ENCODE measurements at places on chromosomes 16 and 17. TPM values are rescaled to one million over a fixed set of nuclear protein-coding genes. Genes with fewer than 3 reads are reported as not detected.
A peak's percentile ranks its signal among the peaks of the same experiment; 100 is the strongest.

Gene TOX3
- total RNA-seq = 8.5 TPM

Gene KRT39
- 0.15 TPM for total RNA-seq

Gene PRRT2
- total RNA-seq = 15.0 TPM

Gene MFSD6L
- total RNA-seq = not detected

Gene CHST5
- 0.13 TPM for total RNA-seq

Gene NUBP1
- total RNA-seq = 18.4 TPM

Gene CES3
- 2.5 TPM for total RNA-seq

Gene PIP4K2B
- total RNA-seq = 91.7 TPM

Gene OR2C1
- not detected for total RNA-seq

Gene SPECC1
- total RNA-seq = 65.7 TPM

Gene CCDC200
- not detected for total RNA-seq

Gene KRTAP16-1
- total RNA-seq = not detected

Gene GDPD1
- 3.1 TPM for total RNA-seq

Gene TBC1D3G
- total RNA-seq = not detected

Gene KRT33A
- total RNA-seq = not detected

Gene CD300LB
- not detected for total RNA-seq

Gene ADGRG1
- total RNA-seq = 2.7 TPM

GRCh38 chr16:30750876-30751465 is 2.7 kb downstream of the PHKG2 start:
- DNase-seq = no peak

DNA sequence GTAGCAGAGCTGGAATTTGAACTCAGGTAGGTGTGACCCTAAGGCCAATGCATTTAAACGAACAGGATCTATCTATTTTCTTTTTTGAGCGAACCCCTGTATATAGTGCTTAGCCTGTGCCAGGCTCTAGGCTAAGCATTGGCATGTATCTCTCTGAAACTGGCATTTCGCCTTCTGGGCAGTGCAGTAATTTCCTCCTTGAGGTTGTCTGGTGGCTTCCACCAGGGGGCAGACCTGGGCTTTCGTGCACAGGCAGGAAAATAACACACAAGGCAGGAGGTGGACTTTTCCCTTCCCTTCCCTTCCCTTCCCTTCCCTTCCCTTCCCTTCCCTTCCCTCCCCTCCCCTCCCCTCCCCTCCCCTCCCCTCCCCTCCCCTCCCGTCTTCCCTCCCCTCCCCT is 34.4 kb upstream of the PRKCB start:
- DNase-seq = peak; percentile 82

- DNase-seq = no peak
Measured at GRCh38 chr16:24645739-24646645, 83.5 kb upstream of the TNRC6A start.

- DNase-seq = no peak
Measured at GRCh38 chr16:57937861-57938260, 33.1 kb downstream of the CNGB1 start.

- DNase-seq = no peak
Measured at GRCh38 chr16:47731252-47731651, 270.1 kb downstream of the PHKB start.

GRCh38 chr16:70676675-70677498 is 9.0 kb downstream of the MTSS2 start:
- no peak for DNase-seq

- DNase-seq = peak; percentile 40
Measured at GRCh38 chr17:73952082-73952479, 251.4 kb upstream of the RPL38 start.

DNA sequence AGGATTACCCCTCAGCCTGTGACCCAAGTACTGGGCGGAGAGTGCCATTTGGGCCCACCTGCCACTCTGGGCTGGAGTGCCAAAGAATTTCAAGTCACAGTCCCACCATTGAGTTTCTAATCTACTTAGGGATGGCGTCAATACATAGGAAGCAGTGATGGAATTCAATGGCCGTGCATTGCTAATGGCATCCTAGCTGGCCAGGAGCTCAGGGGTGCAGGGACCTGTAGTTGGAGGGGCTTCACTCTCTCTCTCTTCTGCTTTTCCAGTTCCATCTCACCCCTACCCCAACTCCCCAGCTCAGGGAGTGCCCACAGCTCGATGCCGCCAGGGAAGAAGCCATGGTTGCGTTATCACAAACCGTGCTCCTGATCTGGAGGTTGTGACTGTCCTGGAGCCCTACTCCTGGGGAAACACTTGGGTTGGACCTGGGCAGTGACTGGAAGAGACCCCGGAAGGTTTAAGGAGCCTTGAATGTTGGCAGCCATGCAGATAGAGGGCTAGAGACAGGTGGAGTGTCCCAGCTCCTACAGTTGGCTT is 2.4 kb downstream of the MMP15 start:
- no peak for DNase-seq

- no peak for DNase-seq
Measured at GRCh38 chr17:8332128-8332527, 7.5 kb upstream of the ODF4 start.

- DNase-seq = no peak
Measured at GRCh38 chr16:15887283-15887682, 1.1 kb downstream of the CEP20 start.

DNA sequence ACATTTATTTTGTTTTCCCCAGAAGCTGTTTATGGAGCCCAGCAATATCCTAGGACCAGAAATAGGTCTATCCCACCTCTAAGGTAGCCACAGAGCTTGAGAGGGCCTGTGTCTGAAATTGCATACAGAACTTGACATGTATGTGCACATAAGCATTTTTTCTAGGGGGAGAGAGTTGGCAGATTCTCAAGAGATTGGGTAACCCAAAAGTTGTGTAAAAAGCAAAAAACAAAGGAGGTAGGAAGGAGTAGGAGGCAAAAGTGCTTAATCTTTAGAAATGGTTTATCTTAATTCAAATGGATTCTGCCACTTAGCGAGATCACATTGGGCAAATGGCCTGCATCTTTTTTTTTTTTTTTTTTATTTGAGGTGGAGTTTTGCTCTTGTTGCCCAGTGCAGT is 3.5 kb downstream of the PLK1 start:
- no peak for DNase-seq

GRCh38 chr17:29557085-29557738 is 9.6 kb downstream of the ABHD15 start:
- no peak for DNase-seq

DNA sequence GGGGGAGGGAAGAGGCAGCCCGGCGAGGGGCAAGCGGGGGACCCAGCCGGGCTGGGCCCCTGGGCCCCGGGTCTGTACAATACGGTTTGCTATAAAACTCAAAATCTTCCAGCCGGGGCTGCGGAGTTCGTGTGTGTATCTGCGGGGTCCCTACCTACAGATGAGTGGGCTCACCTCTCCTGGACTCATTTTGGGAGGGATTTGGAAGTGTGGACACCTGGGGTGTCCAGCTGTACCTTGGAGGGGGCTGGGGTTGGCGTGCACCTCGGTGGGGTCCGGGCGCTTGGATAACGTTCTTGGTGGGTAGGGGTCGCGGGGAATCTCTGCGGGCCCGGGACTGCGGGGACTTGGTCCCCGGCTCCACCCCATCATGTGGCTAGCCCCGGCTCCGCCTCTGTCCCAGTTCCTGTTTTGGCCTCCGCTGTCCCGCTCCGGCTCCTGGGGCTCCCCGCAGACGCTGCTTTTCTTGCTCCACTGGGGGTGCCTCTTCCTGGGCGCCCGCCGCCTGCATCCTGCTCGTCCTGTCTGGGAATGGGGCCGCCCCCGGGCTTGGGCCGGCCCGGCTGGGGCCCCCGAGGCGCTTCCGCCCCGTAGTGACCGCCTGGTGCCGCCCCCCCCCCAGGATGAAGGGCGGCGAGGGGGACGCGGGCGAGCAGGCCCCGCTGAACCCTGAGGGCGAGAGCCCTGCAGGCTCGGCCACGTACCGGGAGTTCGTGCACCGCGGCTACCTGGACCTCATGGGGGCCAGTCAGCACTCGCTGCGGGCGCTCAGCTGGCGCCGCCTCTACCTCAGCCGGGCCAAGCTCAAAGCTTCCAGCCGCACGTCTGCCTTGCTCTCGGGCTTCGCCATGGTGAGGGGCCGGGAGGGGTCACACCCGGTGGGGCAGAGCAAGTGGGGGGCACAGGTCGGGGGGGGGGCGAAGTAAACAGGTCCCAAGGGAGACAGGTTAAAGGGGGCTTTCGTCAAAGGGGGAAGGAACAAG is at the start of gene ORAI3:
Gene ORAI3, plus strand, starts transcription at position 402 of the 983 bp plus-strand sequence. Its CDS starts 222 bp downstream, at position 624.
- DNase-seq = peak; percentile 74

DNA sequence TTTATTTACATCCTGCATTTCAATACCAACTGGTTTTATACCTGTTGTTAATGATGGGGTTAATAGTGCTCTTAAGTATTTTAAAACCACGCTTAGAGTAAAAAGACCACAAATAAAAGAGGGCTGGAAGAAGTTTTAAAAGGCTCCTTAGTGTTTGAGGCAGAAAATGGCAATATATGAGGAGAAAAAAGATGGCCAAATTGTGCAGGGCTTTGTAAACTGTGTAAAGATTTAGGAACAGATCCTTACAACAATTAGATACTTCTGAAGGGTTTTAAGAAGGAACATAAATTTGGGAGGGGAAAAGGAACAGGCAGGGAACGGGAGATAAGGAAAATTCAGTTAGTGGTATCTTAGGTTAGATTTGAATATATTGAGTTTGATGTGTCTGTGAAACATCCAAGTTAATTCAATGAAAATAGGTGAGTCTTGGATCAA is 12.7 kb downstream of the CDC27 start:
- DNase-seq = no peak

DNA sequence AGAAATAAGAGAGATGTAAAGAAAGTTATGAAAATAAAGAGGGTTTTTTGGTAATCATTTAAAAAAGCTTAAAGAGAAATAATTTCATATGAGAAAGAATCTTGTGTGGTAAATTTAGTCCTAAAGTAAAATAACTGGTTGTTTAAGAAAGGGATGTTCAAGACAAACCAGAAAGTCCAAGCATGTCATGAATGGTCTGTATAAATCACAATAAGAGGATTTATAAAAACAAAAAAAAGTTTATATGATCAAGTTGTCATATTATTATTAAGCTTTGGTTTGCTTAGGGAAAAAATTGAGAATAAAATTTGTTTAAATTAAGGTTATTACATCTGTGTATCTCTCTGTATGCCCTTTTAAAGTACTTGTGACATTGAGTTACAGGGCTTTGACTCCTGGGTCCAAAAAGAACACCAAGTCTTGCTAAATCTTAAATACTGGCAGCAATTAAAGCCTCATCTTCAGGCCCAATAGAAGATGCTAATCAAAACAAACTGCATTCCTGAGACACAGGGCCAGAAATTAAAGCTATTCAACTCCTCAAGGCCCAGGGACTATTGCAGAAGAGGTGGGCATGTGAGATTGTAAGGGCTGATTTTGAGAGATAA is 15.6 kb upstream of the TRIM25 start:
- no peak for DNase-seq

DNA sequence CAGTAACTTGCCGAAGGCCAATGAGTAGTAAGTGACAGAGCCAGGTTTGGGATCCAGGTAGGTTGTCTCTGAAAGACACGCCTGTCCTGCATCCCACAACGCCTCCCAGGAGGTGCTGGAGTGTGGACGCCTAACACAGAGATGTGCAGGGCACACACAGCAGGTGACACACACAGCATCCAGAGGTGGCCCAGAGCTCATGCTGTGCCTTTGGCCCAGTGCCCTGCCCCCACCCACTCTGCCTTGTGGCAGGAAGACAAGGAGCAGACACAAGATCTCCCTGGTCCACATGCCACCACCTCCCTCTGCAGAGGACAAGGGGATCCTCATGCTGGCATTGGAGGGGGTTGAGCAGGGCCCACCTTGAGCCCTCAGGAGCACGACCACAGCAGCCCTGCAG is 14.7 kb upstream of the STH start:
- no peak for DNase-seq

DNA sequence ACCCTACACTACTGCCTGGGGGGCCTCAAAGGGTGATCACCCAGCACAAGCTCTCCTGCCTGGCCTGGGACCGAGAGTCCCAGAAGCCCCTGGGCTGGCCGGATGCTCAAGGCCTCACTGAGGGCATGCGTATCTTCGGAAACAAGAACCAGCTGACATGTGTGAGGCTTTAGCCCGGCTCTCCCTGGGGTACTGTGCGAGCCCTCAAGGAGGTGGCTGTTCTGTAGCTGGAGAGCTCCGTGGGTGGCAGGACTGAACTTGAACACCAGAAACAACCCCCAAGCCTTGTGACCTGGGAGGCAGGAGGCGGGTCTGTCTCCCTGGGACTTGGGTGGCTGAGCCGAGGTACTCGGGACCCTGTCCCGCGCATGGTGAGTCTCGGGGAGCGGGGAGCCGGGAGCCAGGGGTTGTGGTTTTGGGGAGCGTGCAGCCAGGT is 7.0 kb downstream of the DPEP1 start:
- DNase-seq = no peak

- no peak for DNase-seq
Measured at GRCh38 chr16:30659507-30660423, 1.5 kb downstream of the FBRS start.

GRCh38 chr17:77772461-77772897 is 186.0 kb upstream of the TNRC6C start:
- DNase-seq = peak; percentile 84

DNA sequence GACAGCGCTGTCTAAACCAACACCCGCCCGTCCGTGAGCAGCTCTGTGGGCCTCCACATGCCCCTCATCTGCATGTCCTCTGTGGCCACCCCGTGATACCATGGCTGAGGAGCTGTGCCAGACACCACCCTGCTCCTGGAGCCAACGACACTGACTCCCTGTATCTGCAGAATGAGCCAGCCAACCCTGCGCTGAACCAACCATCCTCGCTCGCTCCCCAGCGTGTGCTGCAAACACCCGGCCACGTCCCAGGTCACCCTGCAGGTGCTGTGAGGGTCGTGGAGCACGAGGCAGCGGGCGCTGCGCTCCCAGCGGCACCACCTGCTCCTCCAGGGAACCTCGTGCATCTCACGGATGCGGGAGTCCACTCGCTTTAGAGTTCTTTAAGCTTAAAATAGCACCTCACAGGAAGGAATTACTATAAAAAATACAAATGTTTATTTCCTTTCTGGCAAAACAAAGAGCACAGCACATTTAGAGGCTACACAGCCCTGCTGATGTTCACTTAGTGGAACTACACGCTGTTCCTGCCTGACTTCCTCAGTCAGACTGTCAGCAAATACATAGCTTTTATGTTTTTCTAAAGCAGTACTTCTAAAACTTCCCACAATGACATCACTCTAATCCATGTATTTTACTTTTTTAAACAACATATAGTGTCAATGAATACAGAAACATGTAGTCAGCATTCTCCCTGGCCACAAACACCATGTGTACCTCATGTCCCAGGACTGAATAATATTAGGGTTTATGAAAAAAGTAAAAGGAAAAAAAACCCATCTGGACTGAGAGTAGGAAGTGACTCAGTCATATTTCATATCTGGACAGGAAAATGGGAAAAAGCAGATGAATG is 43.5 kb downstream of the MAP1LC3B start:
- DNase-seq = no peak

- peak; percentile 81 for DNase-seq
Measured at GRCh38 chr17:79082311-79083190, 7.9 kb downstream of the ENGASE start.

Data from endothelial cell (in vitro differentiated cells).